Esophagus muscularis mucosa (tissue), 4 donors: ENCODE measurements at places on chromosomes 4 and X.

DNA sequence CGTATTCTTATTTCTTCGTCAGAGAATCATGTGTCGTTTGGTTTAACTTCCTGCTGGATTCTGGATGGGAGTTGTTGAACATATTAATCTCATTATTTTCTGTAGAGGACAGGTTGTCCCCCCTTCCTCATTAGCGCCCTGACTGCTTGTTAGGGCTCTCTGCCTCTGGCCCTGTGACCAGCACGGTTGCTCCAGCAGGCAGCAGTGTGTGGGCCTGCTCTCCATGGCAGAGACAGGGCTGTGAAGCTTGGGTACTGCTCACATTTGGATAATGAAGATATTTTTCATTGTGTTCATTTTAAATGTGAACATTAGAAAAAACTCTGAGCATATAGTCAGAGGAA, 102.7 kb downstream of the KLHL8 start:
- no peak overlapping the region for H3K4me3 ChIP-seq
- no peaks in the 10 kb centered on the region for H3K27me3 ChIP-seq
- no peak for DNase-seq
- H3K4me1 ChIP-seq = peaks cover 75% of the 10 kb centered on the region
- peak overlapping the region; percentile 87 for H3K27ac ChIP-seq

- no peak for DNase-seq
- no peak overlapping the region for H3K4me3 ChIP-seq
- H3K36me3 ChIP-seq = no peaks in the 10 kb centered on the region
- no peaks in the 10 kb centered on the region for H3K4me1 ChIP-seq
- no peak overlapping the region for H3K27ac ChIP-seq
Observed at GRCh38 chrX:153184787-153185186, 5.7 kb downstream of the MAGEA1 start.

DNA sequence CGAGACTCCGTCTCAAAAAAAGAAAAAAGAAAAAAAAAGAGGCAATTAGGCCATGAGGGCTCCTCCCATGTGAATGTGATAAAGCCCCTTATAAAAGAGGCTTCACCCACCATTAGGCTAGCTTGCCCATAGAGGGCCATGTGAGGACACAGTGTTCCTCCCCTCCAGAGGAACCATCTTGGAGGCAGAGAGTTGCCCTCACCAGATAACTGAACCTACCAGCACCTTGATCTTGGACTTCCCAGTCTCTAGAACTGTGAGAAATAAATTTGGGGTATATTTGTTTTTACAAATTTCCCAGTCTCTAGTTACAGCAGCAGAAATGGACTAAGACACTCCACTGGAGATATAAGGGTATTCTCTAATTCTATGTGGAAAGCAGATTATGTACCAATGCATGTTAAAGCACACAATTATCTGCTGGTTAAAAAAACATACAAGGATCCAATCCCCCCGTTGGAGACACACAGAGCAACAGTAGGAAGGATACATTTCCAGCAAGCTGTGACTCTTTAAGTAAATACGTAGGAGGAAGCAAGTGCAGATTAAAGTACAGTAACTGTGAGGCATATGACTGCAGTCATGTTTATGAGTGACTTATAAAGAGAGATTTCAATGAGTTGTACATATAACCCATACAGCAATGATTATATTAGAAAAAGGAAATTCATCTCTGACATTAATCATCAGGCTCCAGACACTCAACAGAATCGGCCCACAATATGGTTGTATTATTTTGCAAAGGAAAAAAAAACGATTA, 21.4 kb downstream of the SH3RF1 start:
- no peaks in the 10 kb centered on the region for H3K27me3 ChIP-seq
- no peak overlapping the region for H3K4me3 ChIP-seq
- H3K36me3 ChIP-seq = no peaks in the 10 kb centered on the region
- no peak for DNase-seq

DNA sequence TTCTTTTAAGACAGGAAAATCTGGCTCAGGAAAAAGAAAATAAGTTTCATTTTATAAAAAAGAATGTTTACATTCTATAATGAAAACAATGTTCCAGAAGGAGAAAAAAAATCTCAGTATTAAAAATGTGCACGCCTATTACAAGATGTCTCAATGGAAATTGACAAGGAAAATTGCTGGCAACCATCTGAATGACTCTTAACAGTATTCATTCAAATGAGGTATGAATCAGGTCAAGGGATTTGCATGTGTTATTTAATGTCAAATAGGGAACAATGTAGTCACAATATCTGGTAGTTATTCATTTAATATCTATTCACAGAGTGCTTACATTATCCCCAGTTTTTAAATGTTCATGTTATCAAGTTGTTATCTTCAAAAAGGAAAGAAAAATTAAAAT, 208.4 kb upstream of the TRAM1L1 start:
- no peaks in the 10 kb centered on the region for H3K27me3 ChIP-seq
- H3K4me1 ChIP-seq = no peaks in the 10 kb centered on the region
- no peak overlapping the region for H3K4me3 ChIP-seq

- no peak overlapping the region for H3K27ac ChIP-seq
- H3K27me3 ChIP-seq = no peaks in the 10 kb centered on the region
- no peaks in the 10 kb centered on the region for H3K36me3 ChIP-seq
- DNase-seq = no peak
Observed at GRCh38 chr4:74018771-74019170, 19.7 kb downstream of the CXCL3 start.

DNA sequence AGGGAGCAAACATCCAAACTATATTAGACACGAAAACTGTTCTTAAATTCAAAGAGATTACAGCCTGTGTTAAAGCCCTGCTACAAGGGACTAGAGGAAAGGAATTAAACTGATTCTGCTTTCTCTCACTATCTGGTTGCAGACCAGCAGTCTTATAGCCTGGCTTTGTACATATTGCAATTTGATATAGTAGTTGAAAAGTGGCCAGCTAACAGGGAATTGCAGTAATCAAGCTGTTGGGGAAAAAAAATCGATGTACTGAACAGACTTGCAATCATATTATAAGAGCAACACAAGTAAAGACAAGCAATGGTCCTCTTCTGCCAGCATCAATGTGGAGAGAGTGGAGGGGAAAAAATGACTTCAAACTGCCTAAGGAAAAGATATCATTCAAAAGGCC, 364.4 kb upstream of the EPHA5 start:
- no peaks in the 10 kb centered on the region for H3K27me3 ChIP-seq
- H3K4me1 ChIP-seq = no peaks in the 10 kb centered on the region
- DNase-seq = no peak
- no peak overlapping the region for H3K4me3 ChIP-seq
- no peaks in the 10 kb centered on the region for H3K36me3 ChIP-seq

GRCh38 chrX:109350551-109350950, 131.3 kb downstream of the GUCY2F start:
- H3K4me1 ChIP-seq = no peaks in the 10 kb centered on the region
- no peak for DNase-seq
- H3K4me3 ChIP-seq = no peak overlapping the region
- H3K36me3 ChIP-seq = no peaks in the 10 kb centered on the region
- H3K27ac ChIP-seq = no peak overlapping the region

- peak overlapping the region; percentile 71 for H3K4me3 ChIP-seq
- DNase-seq = no peak
- no peaks in the 10 kb centered on the region for H3K36me3 ChIP-seq
- H3K4me1 ChIP-seq = peaks cover 26% of the 10 kb centered on the region
- no peaks in the 10 kb centered on the region for H3K27me3 ChIP-seq
Observed at GRCh38 chr4:145939441-145939750, 773 bp upstream of the ZNF827 start.

DNA sequence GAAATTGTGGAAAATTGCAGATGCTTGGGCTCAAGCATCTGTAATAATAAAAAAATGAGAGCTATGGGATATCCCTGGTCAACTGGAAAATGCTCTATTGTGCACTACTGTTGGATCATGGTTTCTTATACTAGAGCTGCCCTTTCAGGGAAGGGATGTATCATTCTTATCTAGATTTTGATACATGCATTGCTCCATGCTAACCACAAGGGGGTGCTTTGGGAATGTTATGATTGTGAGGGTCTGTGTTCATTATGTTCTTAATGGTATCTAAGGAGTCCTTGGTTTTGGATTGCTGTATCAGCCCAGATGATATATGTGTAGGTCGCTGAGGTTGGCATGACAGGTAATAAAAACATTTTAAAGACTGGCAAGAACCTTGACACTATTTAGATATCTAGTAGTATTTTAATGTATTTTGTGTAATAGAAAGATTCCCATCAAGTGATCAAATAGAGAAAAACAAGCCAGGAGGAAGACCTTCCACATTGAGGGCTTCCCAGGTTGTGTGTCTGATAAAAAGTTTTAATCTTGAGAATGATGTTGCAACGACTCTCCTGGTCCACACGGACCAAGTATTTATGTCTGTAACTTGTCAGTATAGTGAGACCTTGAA, 49.2 kb upstream of the TLR2 start:
- H3K27me3 ChIP-seq = no peaks in the 10 kb centered on the region
- H3K27ac ChIP-seq = no peak overlapping the region
- no peaks in the 10 kb centered on the region for H3K4me1 ChIP-seq
- DNase-seq = no peak
- peaks cover 34% of the 10 kb centered on the region for H3K36me3 ChIP-seq

GRCh38 chrX:136674270-136674985, 26.5 kb downstream of the CD40LG start:
- DNase-seq = no peak
- no peak overlapping the region for H3K4me3 ChIP-seq
- no peak overlapping the region for H3K27ac ChIP-seq
- no peaks in the 10 kb centered on the region for H3K4me1 ChIP-seq

DNA sequence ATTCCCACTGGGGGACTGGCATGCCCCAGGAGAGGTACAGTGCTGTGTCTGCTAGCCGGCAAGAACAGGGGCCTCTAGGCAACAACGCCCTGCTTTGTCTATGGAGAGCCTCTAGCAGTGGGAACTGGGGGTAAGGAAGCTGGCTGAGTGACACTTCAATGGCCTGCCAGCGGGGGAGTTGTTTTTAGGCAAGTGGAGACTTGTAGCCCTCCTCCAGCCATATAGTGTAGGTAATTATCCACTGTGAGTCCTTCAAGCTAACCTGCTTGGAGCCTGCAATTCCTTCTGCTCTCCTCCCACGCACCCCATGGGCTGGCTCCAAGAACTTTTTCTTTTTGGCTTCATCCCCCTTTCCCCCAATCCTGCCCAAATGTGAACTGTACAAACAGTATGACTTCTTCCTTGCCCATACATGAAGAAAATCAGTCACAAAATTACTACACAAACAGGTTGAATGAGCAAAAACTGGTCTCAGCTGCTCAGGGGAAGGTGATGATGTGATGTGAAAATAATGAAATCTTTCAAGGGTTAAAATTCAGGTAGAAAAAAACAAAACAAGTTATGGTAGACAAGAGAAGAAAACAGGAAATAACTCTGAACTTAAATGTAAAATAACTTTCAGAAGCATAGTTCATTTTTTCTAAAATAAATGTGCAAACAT, 33.1 kb downstream of the LEF1 start:
- no peak overlapping the region for H3K27ac ChIP-seq
- DNase-seq = no peak
- H3K27me3 ChIP-seq = no peaks in the 10 kb centered on the region
- H3K4me1 ChIP-seq = no peaks in the 10 kb centered on the region

- no peaks in the 10 kb centered on the region for H3K27me3 ChIP-seq
- no peak for DNase-seq
- H3K4me3 ChIP-seq = no peak overlapping the region
- H3K36me3 ChIP-seq = no peaks in the 10 kb centered on the region
- no peaks in the 10 kb centered on the region for H3K4me1 ChIP-seq
Observed at GRCh38 chrX:98795636-98796035, 1614.4 kb downstream of the PCDH19 start.

DNA sequence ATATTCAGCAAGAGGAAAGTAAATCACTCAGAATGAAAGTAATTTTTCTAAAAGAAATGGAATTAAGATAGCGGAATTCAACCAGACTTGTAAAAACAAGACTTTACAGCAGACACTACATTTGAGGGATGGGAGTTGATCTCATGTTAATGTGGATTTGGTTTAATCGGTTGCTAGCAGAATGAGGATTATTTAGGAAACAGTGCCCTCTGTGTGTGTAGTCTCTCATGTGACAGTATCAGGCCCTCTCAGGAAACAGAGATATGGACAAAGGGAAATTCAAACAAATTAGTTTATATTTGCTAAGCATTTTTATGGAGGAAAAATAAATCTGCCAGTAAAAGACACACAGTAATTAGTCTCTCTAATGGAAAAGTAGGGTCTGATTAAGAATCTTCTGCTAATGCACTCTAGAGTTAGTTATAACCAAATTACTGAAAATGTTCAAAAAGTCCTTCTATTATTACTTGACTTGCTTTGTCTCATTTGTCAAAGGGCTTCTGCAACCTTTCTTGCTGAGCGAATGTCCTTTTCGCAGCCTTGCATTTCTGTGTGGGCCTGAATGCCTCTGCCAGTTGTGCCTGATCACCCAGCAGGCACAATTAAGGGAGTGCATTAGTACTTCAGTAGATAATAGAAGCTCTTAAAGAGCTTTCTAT, 1282.3 kb upstream of the TENM3 start:
- H3K36me3 ChIP-seq = no peaks in the 10 kb centered on the region
- no peak overlapping the region for H3K4me3 ChIP-seq
- DNase-seq = no peak
- no peaks in the 10 kb centered on the region for H3K27me3 ChIP-seq
- no peaks in the 10 kb centered on the region for H3K4me1 ChIP-seq

GRCh38 chr4:150280081-150280895, 202.0 kb downstream of the DCLK2 start:
- no peak for DNase-seq
- peak overlapping the region; percentile 61 for H3K27ac ChIP-seq
- H3K36me3 ChIP-seq = no peaks in the 10 kb centered on the region
- no peak overlapping the region for H3K4me3 ChIP-seq
- peaks cover 13% of the 10 kb centered on the region for H3K4me1 ChIP-seq

GRCh38 chr4:182494103-182494502, 250.9 kb downstream of the TENM3 start:
- peaks cover 8% of the 10 kb centered on the region for H3K4me1 ChIP-seq
- H3K4me3 ChIP-seq = no peak overlapping the region
- H3K27ac ChIP-seq = no peak overlapping the region
- H3K36me3 ChIP-seq = no peaks in the 10 kb centered on the region
- H3K27me3 ChIP-seq = no peaks in the 10 kb centered on the region

GRCh38 chr4:160038615-160039014, 935.7 kb downstream of the RAPGEF2 start:
- no peaks in the 10 kb centered on the region for H3K27me3 ChIP-seq
- no peak for DNase-seq
- H3K4me3 ChIP-seq = no peak overlapping the region
- H3K27ac ChIP-seq = no peak overlapping the region
- H3K36me3 ChIP-seq = no peaks in the 10 kb centered on the region
- no peaks in the 10 kb centered on the region for H3K4me1 ChIP-seq

- no peak overlapping the region for H3K4me3 ChIP-seq
- H3K4me1 ChIP-seq = no peaks in the 10 kb centered on the region
- H3K27me3 ChIP-seq = no peaks in the 10 kb centered on the region
- no peak for DNase-seq
Observed at GRCh38 chrX:35289952-35290351, 347.4 kb downstream of the FAM47B start.

DNA sequence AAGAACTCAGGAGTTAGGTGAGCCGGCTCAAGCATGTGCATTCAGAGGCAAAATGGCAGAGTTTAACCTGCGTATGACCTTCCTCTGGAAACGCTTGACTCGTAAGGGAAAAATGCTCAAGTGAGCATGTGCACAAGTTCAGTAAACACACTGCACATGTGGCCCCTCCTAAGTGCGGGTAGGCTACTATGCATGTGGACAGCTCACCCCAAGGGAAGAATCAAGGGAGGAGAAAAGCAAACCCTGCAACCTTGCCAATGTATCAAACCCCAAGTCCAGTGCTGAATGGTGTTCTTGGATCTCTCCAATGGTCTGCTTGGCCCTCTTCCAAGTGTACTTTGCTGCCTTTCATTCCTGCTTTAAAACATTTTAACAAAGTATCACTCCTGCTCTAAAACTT, 407.1 kb downstream of the ADAM29 start:
- no peaks in the 10 kb centered on the region for H3K36me3 ChIP-seq
- H3K27me3 ChIP-seq = no peaks in the 10 kb centered on the region
- DNase-seq = no peak
